ENCODE measurements at places on chromosomes 4 and X.

GRCh38 chrX:363621-364375 is 22.9 kb downstream of the PPP2R3B start:
- DNase-seq = no peak

DNA sequence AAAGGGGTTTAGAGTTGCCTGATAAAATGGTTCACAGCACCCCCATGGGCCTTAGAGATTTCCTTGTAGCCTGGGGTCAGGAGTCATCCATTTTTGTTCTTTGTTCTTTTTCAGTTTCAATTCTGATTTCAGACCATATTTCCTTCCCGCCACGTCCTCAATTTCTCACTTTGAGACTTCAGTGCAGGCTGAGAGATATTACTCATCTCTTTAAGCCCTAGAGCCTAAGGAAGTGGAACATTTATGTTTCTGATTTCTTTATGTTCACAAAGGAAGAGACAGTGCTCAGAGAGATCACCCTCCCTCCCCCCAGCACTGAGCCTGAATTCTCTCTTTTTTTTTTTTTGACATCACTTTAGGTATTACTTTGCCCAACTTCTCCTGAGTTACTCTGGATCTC is 56.3 kb downstream of the MSN start:
- DNase-seq = no peak

DNA sequence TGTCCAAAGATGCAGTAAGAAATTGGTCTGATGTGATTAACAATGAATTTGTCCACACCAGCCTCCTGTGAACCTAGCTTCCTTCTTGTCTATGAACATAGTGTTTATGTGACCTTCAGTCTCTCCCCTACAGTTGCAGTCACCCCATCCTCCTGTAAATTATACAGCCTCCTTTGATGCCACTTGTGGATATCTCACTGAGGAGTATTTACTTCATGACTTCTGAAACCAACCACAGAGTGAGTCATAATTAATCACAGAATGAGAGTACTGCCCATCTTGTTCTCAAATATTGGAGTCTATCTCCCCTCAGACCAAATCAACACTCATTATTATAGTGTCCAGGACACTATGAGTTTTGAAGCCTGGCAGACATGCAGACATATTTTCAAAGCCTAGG is 27.3 kb upstream of the XAGE2 start:
- no peak for DNase-seq

- DNase-seq = no peak
Measured at GRCh38 chr4:77593101-77593500, 12.5 kb upstream of the CXCL13 start.

DNA sequence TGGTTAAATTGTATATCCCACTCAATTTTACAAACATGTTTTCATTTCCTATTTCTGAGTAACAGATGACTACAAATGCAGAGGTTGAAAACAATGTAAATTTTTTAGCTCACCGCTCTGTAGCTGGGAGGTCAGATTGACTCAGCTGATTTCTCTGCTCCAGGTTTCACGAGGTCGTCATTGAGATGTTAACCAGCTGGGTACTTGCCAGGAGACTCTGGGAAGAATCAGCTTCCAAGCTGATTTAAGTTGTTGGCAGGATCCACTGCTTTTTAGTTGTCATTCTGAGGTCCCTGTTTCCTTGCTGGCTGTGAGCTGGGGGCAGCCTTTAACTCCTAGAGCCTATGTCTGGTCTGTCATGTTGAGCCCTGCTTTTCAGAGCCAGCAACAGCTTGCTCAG is 864.3 kb upstream of the AGA start:
- no peak for DNase-seq

GRCh38 chr4:7365462-7366179 is 69.1 kb downstream of the PSAPL1 start:
- no peak for DNase-seq

- no peak for DNase-seq
Measured at GRCh38 chrX:84709987-84710386, 207.7 kb upstream of the HDX start.

GRCh38 chrX:49073601-49074575 is at the start of gene PRAF2:
PRAF2 (minus strand) TSS chrX:49074002; CDS start chrX:49073987, 15 bp downstream.
- DNase-seq = peak; percentile 77

- no peak for DNase-seq
Measured at GRCh38 chr4:41280010-41280409, 23.3 kb downstream of the UCHL1 start.

DNA sequence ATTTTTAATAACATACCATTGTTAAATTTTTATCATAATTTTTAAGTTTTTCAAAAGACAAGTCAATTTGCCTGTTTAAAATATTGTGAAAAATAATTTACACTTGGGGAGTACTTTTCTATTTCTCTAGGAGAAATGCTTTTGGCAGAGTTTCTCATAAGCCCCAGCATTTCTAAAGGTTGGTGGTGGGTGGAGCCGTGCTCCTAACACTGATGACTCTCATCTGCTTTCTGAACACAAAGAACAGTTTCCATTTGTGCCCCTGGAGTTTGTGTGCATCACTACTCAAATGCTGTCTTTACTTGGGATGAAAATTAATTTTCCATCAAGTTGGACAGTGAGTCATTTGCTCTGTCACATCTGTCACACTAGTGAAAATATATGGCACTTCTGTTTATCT is 57.6 kb downstream of the TNIP2 start:
- no peak for DNase-seq

GRCh38 chr4:25884031-25884782 is 21.4 kb upstream of the SEL1L3 start:
- no peak for DNase-seq

GRCh38 chrX:14504960-14505538 is 24.3 kb upstream of the GLRA2 start:
- no peak for DNase-seq

DNA sequence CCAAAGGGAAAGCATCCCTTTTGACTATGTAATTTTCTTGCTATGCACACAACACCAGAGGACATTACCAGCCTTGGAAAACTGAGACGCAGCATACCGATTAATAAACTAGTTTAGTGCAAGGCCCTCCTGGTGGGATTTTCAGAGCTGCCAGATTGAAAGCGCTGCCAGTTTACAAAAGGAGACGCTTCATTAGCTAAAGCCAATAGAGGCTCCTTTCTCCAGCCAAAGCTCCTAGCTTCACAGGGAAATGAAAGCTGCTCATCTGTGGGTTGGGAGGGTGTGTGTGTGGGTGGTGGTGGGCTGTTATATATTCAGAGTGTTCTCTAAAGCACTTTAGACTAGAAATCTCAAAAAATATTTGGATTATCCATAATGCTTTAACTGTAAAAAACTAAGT is 32.4 kb downstream of the SPANXN4 start:
- DNase-seq = no peak

DNA sequence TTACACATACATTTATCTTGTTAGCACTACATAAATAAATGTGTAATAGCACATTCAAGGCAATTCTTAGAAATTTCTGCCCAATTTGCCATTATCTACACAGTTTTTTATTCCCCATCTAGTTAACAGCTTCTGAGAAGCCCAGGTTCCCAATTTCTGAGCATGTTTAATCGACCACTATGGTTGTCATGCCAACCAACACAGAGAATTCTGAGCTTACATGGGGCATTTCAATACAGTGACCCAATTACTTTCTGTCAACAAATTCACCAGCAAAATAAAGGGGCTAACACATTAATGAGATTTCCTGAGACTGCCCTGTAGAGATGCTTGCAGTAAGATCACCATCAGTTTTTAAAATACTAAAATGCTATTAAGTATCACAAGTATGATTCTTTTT is 22.0 kb downstream of the GPM6A start:
- no peak for DNase-seq

- DNase-seq = no peak
Measured at GRCh38 chr4:89069481-89069880, 12.5 kb upstream of the FAM13A start.

GRCh38 chr4:107835406-107835805 is 10.7 kb downstream of the SGMS2 start:
- DNase-seq = no peak

DNA sequence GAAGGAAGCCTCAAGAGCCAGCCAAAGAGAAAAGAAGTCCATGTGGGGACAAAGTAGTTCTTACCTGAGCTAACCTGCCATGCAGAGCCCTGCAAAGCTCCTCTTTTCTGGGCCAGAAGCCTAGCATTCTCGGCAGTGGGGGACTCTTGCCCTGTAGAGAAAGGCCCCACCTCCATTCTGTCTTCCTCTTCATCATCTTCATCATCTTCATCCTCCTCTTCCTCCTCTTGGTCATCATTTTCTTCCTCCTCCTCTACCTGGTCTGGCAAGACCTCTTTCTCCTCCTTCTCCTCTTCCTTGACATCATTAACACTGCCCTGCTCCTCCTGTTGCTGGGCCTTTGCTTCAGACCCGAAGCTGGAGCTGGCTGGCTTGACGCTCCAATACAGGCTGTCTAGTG is 16.7 kb downstream of the LAS1L start:
- DNase-seq = no peak

- no peak for DNase-seq
Measured at GRCh38 chr4:130293692-130294091, 1197.7 kb downstream of the C4orf33 start.

DNA sequence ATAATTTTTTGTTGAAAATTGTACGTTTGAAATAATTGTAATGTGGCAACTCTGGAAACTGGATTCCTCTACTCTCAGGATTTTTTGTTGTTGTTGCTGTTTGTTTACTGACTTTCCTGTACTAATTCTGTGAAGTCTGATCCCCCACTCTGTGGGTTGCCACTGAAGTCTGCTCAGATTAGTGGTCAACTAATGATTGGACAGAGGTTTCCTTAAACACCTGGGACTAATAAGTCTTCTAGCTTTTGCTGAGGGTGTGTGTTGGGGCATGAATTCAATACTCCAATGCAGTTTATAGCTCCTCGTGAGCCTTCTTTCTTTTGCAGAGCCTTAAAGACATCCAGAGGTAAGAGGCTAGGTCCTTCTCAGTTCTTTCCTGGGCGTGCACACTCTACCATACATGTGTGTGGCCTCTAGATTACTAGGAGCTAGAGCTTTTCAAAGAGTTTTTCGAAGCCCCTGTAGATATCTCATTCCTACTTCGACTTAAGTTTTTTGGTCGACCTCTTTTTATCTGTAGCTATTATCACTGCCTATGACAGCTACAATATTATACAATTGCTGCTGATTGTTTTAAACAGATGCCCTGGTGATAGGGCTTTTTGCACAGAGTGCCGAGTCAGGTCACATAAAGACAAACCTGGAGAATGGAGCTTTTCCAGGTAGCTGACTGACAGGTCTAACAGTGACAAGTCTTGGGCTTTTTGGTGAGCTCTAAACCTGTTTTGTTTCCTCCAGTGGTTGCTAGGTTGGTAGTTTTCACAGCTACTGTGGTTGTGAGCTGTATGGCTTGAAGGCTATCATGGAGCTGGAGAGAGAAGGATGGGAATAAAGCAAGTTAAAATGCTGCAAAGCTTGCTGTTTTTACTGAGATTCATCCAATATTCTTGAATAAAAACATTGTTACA is 34.0 kb downstream of the BMP2K start:
- DNase-seq = no peak
